ENCODE measurements at places on chromosomes 7 and 10.

DNA sequence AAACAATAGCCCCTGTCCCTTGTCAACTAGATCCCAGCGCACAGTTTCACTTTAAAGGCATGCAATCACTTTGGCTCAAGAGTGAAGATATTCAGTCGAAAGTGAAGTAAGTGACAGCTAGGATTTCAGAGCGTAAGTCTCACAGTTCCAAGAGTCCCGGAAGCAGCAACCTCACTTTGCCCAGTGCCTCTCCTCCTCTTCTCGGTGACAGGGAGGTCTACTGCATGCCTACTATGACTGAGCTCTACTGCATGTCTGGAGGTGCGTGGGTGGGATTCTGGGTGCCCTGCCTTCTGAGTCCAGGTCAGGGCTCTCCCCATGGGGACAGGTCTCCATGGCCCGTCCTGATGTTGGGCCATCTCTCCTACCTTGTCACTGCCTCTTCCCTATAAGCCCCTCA is 17.0 kb downstream of the PRKCQ start:
- DNase-seq, result no peak

GRCh38 chr7:92206672-92207071 is 27.7 kb upstream of the LRRD1 start:
- no peak for DNase-seq

- peak; percentile 45 for DNase-seq
Observed at GRCh38 chr7:2870471-2870931, 26.4 kb upstream of the GNA12 start.

DNA sequence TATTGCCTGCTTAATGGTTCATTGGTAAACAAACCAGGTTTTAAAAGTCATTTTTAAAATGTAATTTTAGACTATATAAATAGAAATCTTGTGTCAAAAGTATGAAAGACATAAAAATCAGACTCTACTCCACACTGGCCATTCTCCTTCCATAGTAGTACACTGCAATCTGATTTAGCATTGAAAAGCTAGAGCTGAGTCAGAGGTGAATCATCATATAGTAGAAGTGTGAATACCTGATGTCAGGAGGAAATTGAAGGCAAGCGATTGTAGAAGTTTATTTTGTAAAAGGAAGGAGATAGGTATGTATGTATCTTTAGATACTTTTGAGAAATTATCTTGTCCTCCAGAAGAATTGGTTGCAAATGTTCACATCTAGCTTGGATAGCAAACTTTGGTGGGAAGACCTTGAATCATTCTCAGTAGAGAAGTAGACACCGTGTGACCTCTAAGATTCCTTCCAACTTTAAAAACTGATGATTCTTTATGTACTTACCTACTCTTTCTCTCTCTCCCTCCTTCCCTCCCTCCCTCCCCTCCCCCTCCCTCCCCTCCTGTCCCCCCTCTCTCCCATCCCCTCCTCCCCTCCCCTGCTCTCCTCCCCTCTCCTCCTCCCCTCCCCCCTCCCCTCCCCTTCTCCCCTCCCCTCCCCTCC is 88.1 kb downstream of the BTAF1 start:
- DNase-seq, result peak; percentile 7

GRCh38 chr7:127066974-127067373 is 185.8 kb downstream of the GRM8 start:
- DNase-seq, result peak; percentile 33

- DNase-seq, result no peak
Observed at GRCh38 chr10:93077860-93078337, 4.2 kb downstream of the CYP26A1 start.

DNA sequence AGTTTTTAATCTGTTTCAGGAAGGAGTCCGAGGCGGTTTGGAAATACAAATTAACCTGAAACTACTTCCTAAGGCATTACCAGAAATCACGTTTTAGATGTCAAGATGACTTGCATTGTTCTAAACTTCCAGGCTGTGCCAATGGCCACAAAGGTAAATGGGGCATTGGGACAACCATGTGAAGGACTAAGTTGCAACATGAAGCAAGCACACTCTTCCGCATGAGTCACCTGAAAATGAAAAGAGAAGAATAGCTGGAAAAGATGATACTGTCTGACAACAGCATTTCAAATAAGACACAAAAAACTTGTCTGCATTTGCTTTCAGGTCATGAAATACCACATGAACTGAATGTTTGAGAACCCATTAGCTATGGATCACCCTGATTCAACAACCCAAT is 262.1 kb downstream of the AHR start:
- no peak for DNase-seq
